ENCODE measurements at places on chromosomes 7 and 10. TPM values are rescaled to one million over a fixed set of nuclear protein-coding genes. Genes with fewer than 3 reads are reported as not detected.
A peak's percentile ranks its signal among the peaks of the same experiment; 100 is the strongest.

LRIT1 gene
- total RNA-seq = not detected

ATP5MK gene
- total RNA-seq = 240 TPM

ITGB8 gene
- 24.7 TPM for total RNA-seq

UBE2D1 gene
- total RNA-seq = 15.6 TPM

OR2A42 gene
- total RNA-seq = not detected

MSANTD7 gene
- total RNA-seq = 8.2 TPM

ACSM6 gene
- total RNA-seq = not detected

FXYD4 gene
- total RNA-seq = not detected

HTR5A gene
- not detected for total RNA-seq

SPDYE5 gene
- not detected for total RNA-seq

IFIT3 gene
- total RNA-seq = 19.0 TPM

GPRIN2 gene
- total RNA-seq = 0.36 TPM

DNA sequence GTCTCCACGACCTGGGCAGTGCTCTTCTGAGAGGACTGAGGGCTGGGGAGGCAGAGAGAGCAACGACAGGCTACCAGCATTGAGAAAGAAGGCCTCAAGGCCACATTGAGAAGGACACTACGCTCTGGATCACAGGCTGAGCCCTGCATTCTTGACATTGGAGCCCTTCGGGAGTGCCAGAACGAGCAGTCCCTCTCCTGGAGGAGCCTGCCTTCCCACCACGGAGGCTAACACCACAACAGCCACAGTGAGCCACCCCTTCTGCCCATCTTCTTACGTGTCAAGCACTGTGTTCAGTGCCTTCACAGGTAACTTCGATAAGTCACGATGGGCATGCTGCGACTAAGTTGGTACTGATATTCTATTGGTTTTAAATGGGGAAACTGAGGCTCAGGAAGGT lies 267.8 kb downstream of the RPS24 start:
- no peak overlapping the region for H3K27ac ChIP-seq
- no peaks in the 10 kb centered on the region for H3K27me3 ChIP-seq
- no peak overlapping the region for H3K4me3 ChIP-seq
- no peak for DNase-seq

GRCh38 chr10:59779756-59780533 lies 26.7 kb upstream of the MRLN start:
- DNase-seq = no peak
- no peaks in the 10 kb centered on the region for H3K4me1 ChIP-seq
- H3K27me3 ChIP-seq = no peaks in the 10 kb centered on the region
- H3K4me3 ChIP-seq = no peak overlapping the region
- no peaks in the 10 kb centered on the region for H3K36me3 ChIP-seq
- no peak overlapping the region for H3K27ac ChIP-seq

DNA sequence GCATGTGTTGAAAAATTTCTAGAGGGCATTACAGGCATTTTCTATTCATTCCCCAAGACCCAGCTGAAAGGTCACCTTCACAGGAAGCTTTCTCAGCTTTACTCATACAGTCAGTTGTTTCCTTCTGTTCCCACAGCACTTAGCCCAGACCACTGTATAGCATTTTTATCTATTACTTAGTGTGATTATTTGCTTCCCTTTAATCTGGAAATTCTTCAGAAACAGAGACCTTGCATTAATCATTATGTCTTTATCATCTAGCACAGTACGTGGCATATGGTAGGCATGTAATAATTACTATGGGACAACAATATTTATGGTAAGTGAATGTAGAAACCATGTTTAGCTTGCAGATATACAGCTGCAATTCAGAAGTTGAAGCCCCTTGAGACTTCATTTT lies 38.2 kb upstream of the CDK6 start:
- no peaks in the 10 kb centered on the region for H3K36me3 ChIP-seq
- no peak overlapping the region for H3K27ac ChIP-seq
- no peaks in the 10 kb centered on the region for H3K27me3 ChIP-seq
- no peak overlapping the region for H3K4me3 ChIP-seq
- DNase-seq = no peak

DNA sequence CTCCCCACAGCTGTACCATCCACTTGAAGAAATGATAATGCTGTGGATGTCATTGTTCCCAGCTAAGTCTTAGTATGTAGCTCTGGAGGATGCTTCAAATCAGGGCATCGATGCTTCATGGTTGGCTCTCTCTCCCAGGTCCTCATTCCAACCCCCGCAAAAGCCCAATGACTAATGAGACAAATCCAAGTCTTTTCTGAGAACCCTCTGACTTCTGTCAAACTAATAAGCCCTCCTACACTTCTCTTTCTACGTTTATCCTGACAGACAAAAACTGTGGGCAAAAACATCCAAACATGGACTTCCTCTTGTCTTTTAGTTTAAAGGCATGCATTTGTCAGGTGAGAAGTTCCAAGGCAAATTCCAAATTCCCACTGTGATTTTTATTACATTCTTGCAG lies 260.4 kb upstream of the TAC1 start:
- no peak overlapping the region for H3K4me3 ChIP-seq
- H3K36me3 ChIP-seq = no peaks in the 10 kb centered on the region
- no peaks in the 10 kb centered on the region for H3K27me3 ChIP-seq
- H3K4me1 ChIP-seq = no peaks in the 10 kb centered on the region

DNA sequence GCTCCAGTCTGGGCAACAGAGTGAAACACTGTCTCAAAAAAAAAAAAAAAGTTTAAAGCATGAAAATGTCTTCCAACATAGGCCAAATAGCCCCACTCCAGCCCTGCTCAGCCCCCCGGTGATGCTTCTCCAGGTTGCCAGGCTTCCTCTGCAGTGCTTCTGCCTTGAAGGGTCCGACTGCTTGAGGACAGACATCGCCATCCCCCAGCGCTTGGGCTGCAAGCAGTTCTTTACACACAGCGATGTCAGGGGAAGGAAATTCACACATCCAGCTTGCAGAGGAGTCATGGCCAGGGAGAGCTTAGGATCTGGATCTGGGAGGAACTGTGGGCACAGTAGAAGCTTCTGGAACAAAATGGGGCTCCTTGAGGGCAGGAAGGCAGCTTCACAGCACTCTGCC lies 26.9 kb downstream of the LYZL1 start:
- no peaks in the 10 kb centered on the region for H3K4me1 ChIP-seq
- no peak overlapping the region for H3K27ac ChIP-seq
- H3K36me3 ChIP-seq = no peaks in the 10 kb centered on the region
- H3K4me3 ChIP-seq = no peak overlapping the region
- DNase-seq = no peak

DNA sequence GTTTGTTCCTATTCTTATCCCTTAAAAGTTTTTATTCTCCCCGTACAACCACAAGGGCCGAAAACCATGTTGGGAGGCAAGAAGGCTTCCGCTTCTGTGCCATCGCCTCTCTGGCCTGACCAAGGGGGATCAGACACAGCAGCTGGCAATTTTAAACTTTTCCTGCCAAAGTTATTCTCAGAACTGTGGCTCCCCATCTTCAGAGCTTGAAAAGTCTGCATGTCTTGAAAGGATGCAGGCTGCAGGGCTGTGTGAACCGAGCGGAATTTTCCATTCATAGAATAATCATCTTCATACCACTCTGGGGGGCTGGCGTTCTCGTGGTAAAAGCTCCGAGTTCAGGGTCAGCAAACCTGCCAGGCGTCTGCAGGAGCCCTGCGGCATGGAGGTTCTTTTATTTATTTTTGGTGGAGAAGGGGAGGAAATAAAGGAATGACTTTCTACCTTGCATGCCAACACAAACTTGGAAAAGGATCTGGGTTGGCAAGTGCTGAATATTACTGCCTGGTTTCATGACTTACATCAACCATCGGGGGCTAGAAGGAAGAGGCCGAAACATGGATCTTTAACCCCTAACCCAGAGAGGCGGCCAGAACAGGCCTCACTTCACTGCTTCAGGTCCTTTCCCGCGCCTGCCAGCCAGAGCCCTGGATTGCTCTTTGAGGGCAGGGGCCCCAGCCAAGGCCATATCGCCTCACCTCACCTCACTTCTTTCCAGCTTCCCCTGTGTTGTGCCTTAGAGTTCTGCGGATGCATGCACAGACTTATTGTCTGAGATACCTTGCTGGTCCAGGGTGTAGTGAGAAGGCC lies 3.0 kb upstream of the NANOS1 start:
- H3K4me3 ChIP-seq = no peak overlapping the region
- no peaks in the 10 kb centered on the region for H3K36me3 ChIP-seq
- H3K27ac ChIP-seq = peak overlapping the region; percentile 88
- H3K27me3 ChIP-seq = no peaks in the 10 kb centered on the region
- DNase-seq = no peak

GRCh38 chr7:111770116-111770515 lies 207.8 kb upstream of the IMMP2L start:
- no peak overlapping the region for H3K27ac ChIP-seq
- no peak for DNase-seq
- H3K27me3 ChIP-seq = no peaks in the 10 kb centered on the region
- H3K36me3 ChIP-seq = no peaks in the 10 kb centered on the region
- H3K4me3 ChIP-seq = no peak overlapping the region

GRCh38 chr7:96045919-96046318 lies 273.6 kb downstream of the DYNC1I1 start:
- peaks cover 1% of the 10 kb centered on the region for H3K4me1 ChIP-seq
- DNase-seq = no peak
- H3K27ac ChIP-seq = no peak overlapping the region
- H3K36me3 ChIP-seq = no peaks in the 10 kb centered on the region

DNA sequence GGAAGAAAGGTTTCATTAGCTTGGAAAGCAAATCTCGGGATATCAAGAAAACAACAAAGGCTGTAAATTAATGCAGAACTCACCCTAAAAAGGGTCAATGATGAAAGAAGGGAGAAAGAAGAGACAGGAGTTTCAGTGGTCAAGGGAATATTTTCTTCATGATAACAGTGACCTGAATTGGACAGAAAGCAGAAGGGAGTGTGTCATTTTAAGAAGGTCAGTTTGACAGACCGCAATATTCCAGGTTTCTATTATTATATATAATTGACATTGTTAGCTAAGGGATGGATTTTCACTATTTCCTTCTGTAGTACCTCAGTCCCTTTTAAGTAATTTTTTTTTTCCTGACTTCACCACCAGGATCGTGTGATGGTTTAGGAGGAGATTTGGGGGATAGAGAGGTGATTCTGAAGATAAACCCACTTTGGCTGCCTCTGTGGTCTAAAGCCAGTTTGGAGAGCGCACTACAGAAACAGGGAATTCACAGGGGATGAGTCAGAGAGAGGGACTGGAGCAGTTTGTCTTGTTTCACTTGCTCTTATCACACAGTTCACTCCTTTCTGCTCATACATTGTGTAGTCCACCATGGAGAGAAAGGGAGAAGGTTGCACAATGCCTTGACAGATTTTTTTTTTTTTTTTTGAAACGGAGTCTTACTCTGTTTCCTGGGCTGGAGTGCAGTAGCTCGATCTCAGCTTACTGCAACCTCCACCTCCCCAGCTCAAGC lies 417.9 kb downstream of the AUTS2 start:
- H3K27me3 ChIP-seq = no peaks in the 10 kb centered on the region
- H3K4me1 ChIP-seq = no peaks in the 10 kb centered on the region
- no peak for DNase-seq
- no peak overlapping the region for H3K4me3 ChIP-seq
- H3K27ac ChIP-seq = no peak overlapping the region

- H3K36me3 ChIP-seq = no peaks in the 10 kb centered on the region
- no peaks in the 10 kb centered on the region for H3K27me3 ChIP-seq
- H3K4me1 ChIP-seq = no peaks in the 10 kb centered on the region
- no peak for DNase-seq
These were observed 42.9 kb downstream of the CFAP58 start for GRCh38 chr10:104396581-104396980.

- no peaks in the 10 kb centered on the region for H3K4me1 ChIP-seq
- peaks cover 1% of the 10 kb centered on the region for H3K36me3 ChIP-seq
- peak overlapping the region; percentile 59 for H3K4me3 ChIP-seq
- H3K27me3 ChIP-seq = no peaks in the 10 kb centered on the region
- peak overlapping the region; percentile 16 for H3K27ac ChIP-seq
These were observed 120.6 kb downstream of the PRPF18 start for GRCh38 chr10:13707156-13707881.

Data from aorta (tissue), 5 donors.